Fibroblast of lung (primary cell): ENCODE measurements at places on chromosomes 7 and 10. TPM values are rescaled to one million over a fixed set of nuclear protein-coding genes. Genes with fewer than 3 reads are reported as not detected.

GRCh38 chr7:5584821-5585220 is 161.2 kb upstream of the TNRC18 start:
- DNase-seq: no peak

ZNF783 gene
- 8.7 and 11.4 TPM in 2 replicates for total RNA-seq

GRCh38 chr7:87447116-87447635 is 28.3 kb downstream of the ABCB4 start:
- DNase-seq: peak; percentile 63

GRCh38 chr7:77866786-77867536 is 68.4 kb downstream of the PHTF2 start:
- DNase-seq: peak; percentile 62

GRCh38 chr7:74006451-74007241 is 21.3 kb upstream of the ELN start:
- DNase-seq: no peak

CYP2E1 gene
- 0.26 and 0.50 TPM in 2 replicates for total RNA-seq

BCAP29 gene
- total RNA-seq: 40.8 and 64.7 TPM in 2 replicates

- no peak for DNase-seq
These were observed 100.3 kb downstream of the RAPGEF5 start for GRCh38 chr7:22256541-22257096.

DNA sequence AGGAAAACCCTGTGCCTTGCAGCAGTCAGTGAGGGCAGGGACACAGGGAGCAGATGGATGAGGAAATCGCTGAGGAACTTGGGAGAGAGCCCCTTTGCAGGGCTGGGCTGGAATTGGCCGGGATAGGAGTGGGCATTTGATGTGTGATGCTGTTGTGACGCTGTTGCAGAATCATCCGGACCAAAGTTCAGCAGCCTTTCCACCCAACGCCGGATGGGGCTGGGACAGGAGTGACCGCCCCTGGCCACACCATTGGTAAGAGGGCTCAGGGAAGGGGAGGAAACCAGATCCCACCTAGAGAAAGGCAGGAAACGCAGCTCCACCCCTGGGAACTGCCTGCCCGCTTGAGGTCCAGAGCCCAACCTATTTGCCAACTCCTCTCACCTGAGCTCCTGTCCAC is 33.9 kb downstream of the PAX2 start:
- no peak for DNase-seq

DNA sequence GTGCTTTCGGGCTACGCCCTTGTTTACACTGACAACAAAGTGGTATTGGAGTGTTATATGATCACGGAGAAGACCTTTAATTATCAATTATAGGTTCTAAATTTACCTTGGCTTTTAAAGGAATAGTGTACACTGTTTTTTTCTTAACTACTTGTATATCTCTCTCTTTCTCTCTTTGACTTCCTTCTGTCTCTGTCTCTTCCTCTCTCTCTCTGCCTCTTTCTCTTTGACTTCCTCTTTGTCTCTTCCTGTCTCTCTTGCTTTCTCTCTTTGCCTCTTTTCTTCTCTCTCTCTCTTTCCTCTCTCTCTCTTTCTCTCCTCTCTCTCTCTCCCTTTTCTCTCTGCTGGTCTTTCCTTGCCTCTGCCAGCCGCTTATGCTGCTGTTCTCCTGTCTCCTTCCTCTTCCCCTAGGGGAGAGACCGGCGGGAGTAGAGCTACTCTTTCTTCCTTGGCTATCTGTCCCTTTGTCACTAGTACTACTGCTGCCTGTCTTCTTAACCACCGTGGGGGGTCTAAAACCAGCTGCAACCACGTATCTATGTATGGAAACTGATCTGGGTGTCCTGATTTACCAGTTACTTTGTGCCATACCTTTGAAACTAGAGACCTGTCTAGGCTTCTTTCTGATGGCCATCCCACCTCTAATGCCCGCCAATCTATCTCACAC is 36.9 kb upstream of the GSDME start:
- no peak for DNase-seq

CYP3A7 gene
- total RNA-seq: 23.9 and 37.8 TPM in 2 replicates

- DNase-seq: no peak
These were observed 544.8 kb downstream of the CNTNAP2 start for GRCh38 chr7:146661435-146661834.

DNA sequence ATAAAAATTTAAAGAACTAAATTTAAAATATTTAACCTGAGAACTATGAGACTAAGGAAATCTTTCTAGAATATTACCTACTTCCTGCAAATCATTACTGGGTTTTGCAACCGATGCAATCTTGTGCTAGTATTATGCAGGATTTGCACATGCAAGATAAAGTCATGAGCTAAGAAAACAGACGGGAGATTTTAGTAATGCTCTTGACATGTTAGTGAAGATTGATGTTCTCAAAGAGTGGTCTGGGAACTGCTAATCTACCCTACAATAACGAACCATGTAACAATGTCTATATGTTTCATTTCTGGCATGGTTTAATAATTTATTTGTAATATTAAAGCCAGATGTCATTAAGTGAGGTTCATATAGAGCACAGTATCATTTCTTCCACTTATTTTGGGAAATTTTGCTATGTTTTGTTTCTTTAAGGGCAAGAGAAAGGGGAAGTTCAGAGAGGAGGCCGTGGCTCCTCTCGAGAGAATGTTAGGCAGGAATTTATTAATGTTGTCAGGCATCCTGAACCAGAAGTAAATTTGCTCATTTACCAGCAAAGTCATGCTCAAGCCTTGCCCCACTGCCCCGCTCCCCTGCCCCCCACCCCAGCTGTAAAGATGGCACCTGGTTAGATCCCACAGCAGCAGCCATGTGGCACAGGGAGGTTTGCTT is 22.8 kb downstream of the LRRC17 start:
- peak; percentile 61 for DNase-seq

DNA sequence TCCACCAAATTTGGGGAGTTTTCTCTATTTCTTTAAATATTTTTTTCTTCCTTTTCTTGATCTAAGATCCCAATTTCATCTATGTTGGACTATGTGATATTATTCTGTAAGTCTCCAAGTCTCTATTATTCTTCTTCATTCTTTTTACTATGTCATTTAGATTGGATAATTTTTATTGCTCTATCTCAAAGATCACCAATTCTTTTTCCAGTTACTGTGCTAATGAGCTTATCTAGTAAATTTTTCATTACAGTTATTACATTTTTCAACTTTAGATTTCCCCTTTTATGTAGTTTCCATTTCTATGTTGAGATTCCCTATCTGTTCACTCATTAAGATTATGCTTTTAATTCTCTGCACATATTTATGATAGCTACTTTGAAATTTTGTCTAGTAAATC is 131.6 kb upstream of the NAMPT start:
- no peak for DNase-seq

DNA sequence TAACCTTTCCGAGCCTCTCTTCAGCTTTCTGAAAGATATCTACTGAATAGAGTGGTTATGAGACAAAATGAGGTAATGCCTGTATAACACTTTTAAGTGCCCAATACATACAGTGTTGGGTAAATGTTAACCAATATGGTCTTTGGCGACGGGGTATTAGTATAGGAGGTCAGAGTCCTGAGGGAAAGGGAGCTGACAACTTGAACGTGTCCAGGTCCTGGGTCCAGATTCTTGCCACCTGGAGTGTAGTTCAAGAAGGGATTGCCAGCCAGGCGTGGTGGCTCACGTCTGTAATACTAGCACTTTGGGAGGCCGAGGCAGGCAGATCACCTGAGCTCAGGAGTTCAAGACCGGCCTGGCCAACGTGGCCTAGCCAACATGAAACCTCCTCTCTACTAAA is 76.0 kb downstream of the ZFAND4 start:
- DNase-seq: no peak

HIF1AN gene
- total RNA-seq: 10.3 and 14.2 TPM in 2 replicates

DNA sequence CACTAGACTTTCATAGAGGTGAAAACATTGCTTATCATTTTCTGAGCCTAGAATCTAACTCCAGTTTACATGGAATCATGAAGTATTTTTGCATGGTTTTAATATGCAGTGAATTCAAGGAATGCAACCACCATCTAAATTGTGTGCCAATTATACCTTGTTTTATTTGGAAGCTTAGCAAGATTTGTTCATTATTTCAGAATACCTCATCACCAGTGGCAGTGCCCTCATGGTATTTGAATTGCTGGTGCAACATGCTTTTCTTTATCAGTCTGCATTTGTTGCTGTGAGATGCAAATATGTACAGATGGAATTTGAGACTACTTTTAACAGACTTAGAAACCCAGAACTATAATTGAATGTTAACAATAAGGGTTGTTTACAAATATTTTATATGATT is 18.7 kb upstream of the ZNF800 start:
- DNase-seq: no peak

GRCh38 chr10:120069700-120070099 is 177.2 kb downstream of the SEC23IP start:
- no peak for DNase-seq

DNA sequence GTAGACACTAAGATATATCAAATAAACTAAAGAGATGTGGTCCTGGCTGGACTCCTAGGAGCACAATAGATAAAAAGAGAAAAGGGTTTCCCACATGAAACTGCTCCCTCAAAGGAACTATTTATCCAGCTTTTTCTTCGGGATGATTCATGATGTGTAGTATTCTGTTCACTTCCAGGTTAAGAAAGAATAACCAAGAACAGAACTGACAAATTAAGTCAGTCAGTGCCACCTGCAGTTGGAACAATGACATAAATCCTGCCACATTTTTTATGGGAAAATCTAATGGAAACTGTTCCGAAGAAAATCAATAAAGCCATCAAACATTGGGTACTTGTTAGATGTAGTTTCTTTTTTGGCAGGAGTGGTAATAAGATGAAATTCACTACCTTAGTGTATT is 87.1 kb downstream of the POLR1F start:
- DNase-seq: no peak

DNA sequence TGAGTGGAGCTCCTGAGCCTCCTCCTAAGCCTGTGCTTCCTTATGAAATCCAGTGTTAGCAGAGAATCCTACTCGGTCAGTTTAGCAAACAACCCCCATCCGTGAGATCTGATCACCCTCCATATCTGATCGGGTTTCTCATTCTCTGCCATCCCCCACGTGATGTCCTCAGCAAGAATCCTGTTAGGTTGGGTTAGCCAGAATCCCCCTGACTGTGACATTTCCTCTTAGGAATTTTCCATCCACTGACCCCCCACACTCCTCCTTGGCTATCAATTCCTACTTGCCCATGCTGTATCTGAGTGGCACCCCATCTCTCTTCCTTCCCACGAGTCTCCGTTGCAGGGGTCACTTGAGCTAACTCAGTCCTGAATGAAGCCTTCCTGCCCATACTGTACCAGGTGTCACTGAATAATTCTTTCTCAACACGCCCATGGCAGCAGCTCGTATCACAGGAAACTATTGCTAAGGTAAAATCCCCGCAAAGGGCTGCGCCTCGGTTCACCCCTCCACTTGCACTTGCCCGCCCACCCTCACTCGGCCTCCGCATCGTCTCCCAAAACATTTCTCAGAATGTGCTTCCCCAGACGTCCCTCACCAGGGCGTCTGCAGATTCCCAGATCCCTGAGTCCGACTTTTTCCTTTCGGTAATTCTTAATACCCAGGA is 44.1 kb downstream of the MYOF start:
- DNase-seq: peak; percentile 44

GRCh38 chr10:122464586-122464985 is 3.2 kb downstream of the HTRA1 start:
- no peak for DNase-seq
